Gastroesophageal sphincter (tissue), 4 donors: ENCODE measurements at places on chromosomes 7 and 10. TPM values are rescaled to one million over a fixed set of nuclear protein-coding genes. Genes with fewer than 3 reads are reported as not detected.

GRCh38 chr10:100081075-100082001 lies at the start of gene CPN1:
TSS of gene CPN1 (minus strand) at chr10:100081869. CDS start at chr10:100081625, 244 bp downstream.
- ATAC-seq, result no peak

- ATAC-seq, result peak; percentile 96
Measured at GRCh38 chr7:30771174-30771879, at the start of gene MINDY4. TSS of gene MINDY4 (plus strand) at chr7:30771417. CDS start at chr7:30771494, 77 bp downstream.

DNA sequence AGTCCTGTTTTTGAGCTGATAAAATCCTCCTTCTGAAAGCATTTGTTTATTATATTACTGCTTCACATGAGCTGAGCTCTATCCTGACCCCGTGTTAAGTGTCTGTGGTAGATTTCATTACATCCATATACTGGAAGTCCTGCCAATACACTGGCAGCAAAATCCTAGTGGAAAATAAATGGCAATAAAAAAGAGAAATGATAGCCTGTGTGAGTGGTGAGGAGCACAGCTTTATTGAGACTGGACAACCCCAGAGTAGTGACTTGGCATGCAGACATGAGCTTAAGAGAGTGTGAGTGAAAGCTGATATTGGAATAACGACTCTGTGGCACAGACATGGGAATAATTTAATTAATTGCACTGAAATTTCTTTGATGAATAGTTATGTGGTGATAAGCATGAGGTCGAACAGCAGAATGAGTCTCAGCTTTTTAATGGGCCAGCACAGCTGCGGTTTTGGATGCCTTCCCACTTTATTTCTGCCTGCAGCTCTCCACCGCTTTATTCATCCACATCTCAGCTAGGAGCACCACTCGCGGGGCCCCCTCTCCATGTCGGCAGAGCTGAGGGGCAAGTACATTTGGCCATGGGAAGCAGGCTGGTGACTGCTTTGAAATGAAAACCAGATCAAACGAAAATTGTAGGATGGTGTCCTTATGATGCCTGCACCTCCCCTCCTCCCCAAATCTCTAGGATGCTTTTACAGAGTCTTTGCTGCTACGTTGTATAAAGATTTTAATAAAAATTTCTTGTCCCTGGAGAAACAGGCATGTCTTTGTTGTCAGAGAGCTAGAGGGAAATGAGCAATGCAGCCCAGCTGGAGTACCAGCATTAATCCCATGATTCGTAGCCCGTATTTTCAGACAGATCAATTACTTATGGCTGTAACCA lies 494.3 kb downstream of the AUTS2 start:
- ATAC-seq, result no peak

EMX2 gene
- not detected for total RNA-seq

DNA sequence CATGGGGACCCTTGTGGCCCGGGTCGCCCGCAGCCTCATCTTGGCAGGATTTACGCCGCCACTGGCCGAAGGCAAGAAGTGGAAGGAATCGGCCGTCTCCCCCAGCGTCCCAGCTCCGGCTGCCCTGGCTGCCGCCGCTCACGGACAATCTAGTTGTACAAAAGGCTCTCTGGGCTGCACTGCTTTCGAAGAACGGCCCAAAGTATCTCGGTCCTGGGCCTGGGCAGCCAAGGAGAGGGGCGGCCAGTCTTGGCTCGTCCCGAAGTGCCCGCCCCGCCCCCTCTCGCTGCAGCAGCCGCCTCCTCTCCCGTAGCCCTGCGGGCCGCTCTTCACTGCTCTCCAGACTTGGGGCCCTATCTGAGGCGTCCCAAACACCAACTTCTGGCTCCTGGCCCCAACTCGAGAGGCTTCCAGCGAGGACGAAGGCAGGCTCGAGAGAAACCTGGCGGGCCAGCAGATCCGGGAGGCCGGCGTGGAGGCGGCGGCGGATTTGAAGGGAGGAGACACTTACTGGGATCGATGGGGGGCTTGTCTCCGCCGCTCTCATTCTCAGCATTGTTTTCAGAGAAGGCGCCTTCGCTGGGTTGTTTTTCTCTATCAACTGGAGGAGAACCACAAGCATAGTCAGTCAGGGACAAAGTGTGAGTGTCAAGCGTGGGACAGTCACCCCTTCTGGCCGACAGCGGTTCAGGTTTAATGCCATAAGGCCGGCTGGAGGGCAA lies 809 bp downstream of the HOXA9 start:
- no peak for ATAC-seq

- ATAC-seq, result peak; percentile 69
Measured at GRCh38 chr10:45404087-45404769, 30.2 kb downstream of the ALOX5 start.

- ATAC-seq, result no peak
Measured at GRCh38 chr10:54108961-54109360, 692.1 kb downstream of the PCDH15 start.
